Lower lobe of right lung (tissue), 2 donors: ENCODE measurements at places on chromosomes 12 and 14.

DNA sequence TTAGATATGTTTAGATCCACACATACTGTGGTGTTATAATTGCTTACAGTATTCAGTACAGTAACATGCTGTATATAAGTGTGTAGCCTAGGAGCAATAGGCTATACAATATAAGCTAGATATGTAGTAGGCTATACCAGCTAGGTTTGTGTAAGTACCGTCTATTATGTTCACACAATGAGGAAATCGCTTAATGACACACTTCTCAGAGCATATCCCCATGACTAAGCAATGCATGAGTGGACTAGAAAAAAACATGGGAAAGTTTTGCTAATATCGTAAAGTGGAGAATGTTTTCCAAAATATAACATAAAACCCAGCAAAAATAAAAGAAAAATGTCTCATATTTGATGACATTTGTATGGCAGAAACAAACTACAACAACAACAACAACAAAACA, 27.3 kb downstream of the AKAP3 start:
- no peak for DNase-seq

DNA sequence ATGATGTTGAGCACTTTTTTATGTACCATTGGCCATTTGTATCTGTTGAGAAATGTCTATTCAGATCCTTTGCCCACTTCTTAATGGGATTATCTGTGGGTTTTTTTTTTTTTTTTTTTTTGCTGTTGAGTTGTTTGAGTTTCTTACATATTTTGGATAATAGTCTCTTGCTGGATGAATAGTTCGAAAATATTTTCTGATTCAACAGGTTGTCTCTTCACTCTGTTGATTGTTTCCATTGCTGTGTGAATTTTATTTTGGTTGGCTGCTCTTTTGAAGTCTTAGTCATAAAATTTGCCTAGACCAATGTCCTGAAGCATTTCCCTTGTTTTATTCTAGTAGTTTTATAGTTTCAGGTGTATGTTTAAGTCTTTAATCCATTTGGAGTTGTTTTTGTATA, 64.5 kb downstream of the CAND1 start:
- no peak for DNase-seq

DNA sequence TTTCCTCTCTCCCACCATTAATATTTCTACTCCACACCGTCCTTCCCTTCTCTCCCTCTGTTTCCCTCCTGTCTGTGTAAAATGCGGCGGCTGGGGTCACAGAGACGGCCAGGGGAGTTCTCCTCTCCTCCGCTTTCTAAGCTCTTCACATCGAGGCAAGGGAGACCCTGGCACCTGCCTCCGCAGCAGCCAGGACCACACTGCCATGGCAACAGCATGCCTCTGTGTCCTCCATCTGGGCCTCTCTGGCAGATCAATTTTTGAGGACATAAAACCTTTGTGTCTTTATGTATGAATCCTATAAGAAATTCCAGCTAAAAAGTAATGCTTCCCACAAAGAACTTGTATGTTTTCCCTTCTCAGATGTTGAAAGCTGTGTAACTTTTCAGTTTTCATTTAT, 41.4 kb downstream of the DYRK4 start:
- DNase-seq, result no peak

GRCh38 chr12:65466911-65467310, 188.4 kb downstream of the MSRB3 start:
- no peak for DNase-seq

GRCh38 chr12:24728366-24728765, 220.5 kb downstream of the BCAT1 start:
- DNase-seq, result no peak

DNA sequence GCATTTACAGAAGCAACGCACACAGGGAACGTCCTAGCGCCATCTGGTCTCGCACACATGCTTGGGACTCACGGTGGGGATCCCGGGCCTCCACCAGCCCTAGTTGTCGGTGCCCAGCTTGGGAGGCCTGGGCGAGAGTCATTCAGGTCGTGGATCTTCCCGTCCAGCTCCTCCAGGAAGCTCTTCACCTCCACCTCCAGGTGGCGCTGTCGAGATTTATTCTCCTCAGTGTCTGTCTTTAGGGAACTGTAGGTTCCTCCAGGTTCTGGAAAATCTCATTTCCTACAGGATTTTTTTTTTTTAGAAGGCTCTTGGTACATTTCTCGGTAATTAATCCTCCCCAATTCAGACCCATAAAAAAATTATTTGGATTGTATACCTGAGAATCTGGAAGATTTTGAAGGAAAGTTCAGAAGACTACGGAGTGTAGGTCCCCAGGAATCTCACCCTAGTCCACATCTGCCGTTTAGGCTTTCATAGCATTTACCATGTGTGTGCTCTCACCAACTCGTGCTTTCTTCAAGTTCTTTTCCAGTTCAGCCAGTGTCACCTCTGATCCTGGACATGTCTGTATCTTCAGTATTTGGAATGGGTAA, 910.0 kb downstream of the TMEM121 start:
- DNase-seq, result peak; percentile 59

GRCh38 chr12:71107936-71108335, 49.9 kb downstream of the TSPAN8 start:
- no peak for DNase-seq

DNA sequence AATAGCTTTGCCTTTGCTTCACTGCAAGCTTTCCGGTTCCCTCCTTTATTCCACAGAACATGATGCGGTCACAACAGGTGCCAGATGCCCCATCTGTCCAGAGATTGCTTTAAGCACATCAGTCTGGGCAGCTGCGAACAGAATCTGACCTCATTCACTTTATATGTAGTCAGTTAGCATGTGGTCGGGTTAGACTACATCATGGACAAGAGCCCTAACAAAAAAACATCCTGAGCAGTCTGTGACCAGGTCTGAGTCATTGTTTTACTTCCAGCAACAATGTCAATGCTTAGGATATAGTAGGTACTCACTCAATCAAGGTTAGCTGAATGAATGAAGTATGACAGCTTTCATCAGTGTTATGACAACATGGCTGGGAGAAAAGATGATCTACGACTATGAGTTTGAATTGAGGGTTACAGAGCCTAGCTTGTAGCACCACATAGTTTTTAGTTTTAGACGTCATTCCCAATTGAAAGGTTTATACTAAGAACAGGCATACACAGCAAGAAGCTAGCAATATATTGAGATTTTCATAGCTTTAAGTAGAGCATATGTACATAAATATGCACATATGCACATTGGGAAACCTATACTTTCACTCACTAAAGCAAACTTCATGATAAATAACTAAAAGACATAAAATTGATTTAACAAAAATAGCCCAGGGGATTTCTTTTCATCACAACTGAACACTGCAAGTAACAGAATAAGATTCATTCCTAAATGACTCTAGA, 64.2 kb upstream of the TMCC3 start:
- no peak for DNase-seq

DNA sequence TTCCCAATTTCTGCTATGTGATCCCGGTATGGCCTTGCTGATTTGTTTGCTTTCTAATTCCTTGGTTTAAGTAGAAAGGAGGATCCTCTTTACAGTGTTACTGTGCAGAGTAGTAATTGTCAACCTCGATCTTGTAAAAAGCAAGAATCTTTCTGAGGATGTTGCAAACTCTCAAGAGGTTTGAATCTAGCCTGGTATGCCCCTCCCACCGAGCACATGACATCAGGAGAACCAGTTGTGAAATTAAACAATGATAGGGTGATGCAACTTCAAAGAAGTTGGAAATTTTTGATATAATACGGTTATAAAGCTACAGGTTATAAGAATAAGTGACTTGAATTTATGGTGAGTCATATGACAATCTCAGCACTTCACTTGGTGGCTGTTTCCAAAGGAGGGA, 35.0 kb upstream of the FUT8 start:
- no peak for DNase-seq

- no peak for DNase-seq
These were observed 237.9 kb downstream of the DACT1 start for GRCh38 chr14:58875613-58876012.
